SJCRH30 (cell line): ENCODE measurements at places on chromosomes 13 and 19.

DNA sequence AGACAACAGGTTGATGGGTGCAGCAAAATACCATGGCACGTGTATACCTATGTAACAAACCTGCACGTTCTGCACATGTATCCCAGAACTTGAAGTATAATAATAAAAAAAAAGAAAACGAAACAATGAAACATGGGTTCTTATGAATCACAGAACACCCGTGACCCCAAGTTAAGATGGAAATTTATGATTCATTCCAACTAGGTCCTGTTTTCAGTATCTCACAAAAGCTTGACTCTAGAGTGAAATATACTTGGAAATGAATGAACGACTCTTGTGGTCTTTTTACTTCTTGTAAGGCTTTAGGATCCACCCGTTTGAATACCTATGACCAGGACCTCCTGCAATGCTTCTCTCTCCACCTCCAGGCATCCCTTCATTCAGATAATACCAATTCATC is 3.5 kb upstream of the LILRB4 start:
- no peaks in the 10 kb centered on the region for H3K4me1 ChIP-seq
- no peaks in the 10 kb centered on the region for H3K27me3 ChIP-seq
- H3K4me3 ChIP-seq, result no peak overlapping the region

- H3K36me3 ChIP-seq, result no peaks in the 10 kb centered on the region
- H3K27ac ChIP-seq, result no peak overlapping the region
- H3K27me3 ChIP-seq, result no peaks in the 10 kb centered on the region
Observed at GRCh38 chr19:18743784-18744418, 47.2 kb downstream of the COMP start.

DNA sequence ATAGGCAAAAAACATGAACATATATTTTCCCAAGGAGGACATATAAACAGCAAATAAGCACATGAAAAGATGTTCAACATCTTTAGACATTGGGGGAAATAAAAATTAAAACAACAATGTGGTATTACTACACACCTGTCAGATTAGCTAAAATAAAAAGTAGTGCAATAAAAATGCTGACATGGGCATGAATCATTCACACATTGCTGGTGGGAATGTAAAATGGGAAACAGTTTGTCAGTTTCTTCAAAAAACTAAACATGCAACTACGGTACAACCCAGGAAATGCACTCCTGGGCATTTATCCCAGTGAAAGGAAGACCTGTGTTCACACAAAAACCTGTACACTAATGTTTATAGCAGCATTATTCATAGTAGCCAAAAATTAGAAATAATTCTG is 5.3 kb upstream of the SUCLA2 start:
- no peak for DNase-seq
- H3K27ac ChIP-seq, result no peak overlapping the region
- H3K27me3 ChIP-seq, result no peaks in the 10 kb centered on the region
- H3K4me1 ChIP-seq, result peaks cover 5% of the 10 kb centered on the region; the same call in 1 of the 2 replicates
- no peak overlapping the region for H3K4me3 ChIP-seq

GRCh38 chr19:17555929-17556813 is 722 bp downstream of the COLGALT1 start:
- peak; percentile 75 for DNase-seq
- no peaks in the 10 kb centered on the region for H3K27me3 ChIP-seq
- peaks cover 29% of the 10 kb centered on the region for H3K36me3 ChIP-seq
- H3K4me3 ChIP-seq, result peak overlapping the region; percentile 79
- H3K27ac ChIP-seq, result peak overlapping the region; percentile 43

DNA sequence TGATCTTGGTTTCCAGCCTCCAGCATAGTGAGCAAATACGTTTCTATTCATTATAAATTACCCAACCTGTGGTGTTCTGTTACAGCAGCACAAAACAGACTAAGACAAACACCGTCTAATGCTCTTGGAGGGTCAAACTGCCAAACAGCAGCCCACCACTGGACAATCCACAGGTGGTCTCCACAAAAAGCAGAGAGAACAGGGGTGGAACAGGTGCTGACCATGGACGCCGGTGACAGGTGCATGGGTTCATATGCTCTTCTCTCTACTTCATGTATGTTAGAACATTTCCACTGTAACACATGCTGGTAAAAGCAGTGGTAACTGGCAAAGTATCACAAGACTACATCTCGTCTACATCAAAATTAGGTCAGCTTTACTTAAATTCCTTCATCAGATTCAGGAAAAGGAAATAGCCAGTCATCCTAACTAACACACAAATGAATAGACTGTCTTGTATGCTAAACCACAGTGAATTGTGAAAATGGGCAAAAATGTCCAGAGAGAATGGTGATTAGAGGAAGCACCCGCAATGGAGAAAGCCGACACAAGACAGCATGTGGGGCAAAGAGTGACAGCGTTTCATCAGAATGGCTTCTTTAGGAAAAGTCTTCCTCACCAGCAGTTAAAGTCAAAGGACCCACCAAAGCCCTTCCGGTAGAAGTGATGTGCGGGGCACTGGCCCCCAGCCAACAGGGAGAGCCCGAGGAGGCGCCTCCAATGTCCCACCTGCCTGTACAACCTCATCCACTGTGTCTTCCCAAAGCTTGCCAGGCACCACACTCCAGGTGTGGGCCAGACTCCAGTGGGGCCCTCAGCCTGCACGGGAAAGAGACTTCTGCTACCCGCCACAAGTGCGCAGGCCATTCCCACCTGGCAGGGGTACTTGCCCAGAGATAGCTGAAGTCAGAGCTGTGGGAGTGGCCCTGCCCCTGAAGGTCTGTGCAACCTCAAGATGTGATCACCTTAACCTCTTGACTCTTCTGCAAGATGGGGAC is 6.5 kb downstream of the CARS2 start:
- H3K36me3 ChIP-seq, result peaks cover 15% of the 10 kb centered on the region
- no peak for DNase-seq
- H3K4me1 ChIP-seq, result no peaks in the 10 kb centered on the region
- H3K27ac ChIP-seq, result no peak overlapping the region
- no peak overlapping the region for H3K4me3 ChIP-seq
- H3K27me3 ChIP-seq, result no peaks in the 10 kb centered on the region

- no peaks in the 10 kb centered on the region for H3K27me3 ChIP-seq
- H3K36me3 ChIP-seq, result peaks cover 2% of the 10 kb centered on the region
- H3K4me3 ChIP-seq, result no peak overlapping the region
Observed at GRCh38 chr19:11552666-11553372, 6.2 kb downstream of the ELOF1 start.

- no peaks in the 10 kb centered on the region for H3K27me3 ChIP-seq
- peak; percentile 84 for DNase-seq
- peaks cover 20% of the 10 kb centered on the region for H3K36me3 ChIP-seq
Observed at GRCh38 chr19:51926784-51927741, at the start of gene ZNF613. Gene ZNF613, plus strand, starts transcription at chr19:51927472. Its CDS starts 8,749 bp downstream, at chr19:51936221.

DNA sequence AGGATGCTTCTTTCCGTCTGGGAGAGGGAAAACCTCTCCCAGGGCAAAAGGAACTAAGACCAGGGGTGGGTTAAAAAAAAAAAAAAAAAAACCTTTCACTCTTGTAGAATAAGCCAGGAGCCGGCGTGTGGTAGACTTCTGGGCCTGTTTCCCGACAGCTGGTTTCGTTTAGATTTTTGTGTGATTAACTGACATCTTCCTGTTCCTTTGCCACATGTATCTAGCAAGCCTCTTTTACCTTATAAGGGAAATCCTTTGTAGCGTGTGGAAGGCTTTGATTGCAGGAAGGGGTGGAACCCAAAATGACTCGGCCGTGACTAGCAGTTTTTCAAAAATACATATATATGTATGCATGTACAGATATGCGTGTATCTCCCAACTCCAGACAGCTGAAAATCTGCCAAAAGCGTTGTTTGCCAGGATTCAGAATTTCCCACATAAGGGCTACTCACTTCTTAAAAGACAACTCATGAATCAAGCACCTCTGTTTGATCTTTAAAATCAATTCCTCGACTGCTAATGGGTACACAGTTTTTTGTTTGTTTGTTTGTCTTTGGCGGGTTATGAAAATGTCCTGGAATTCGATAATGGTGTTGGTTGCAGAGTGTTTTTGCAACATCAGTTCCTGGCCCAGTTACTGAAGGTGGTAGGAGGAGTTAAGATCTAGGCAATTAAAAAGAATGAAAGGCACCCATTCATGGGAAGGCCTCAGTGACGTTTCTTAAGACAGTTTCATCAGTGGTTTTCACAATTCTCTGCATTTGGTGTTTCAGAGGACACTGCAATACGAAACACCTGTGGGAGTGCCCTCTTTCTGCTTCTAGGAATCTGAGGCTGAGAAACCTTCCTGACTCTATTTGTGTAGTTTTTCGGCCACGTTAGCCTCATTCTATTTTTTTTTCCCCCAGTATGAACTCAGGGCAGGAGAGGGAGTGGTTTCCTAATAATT is 2.7 kb downstream of the TPM4 start:
- peak overlapping the region; percentile 91 for H3K27ac ChIP-seq
- no peaks in the 10 kb centered on the region for H3K27me3 ChIP-seq
- peak overlapping the region; percentile 83 for H3K4me3 ChIP-seq
- peak; percentile 93 for DNase-seq
- peaks cover 6% of the 10 kb centered on the region for H3K4me1 ChIP-seq

GRCh38 chr13:95233026-95233635 is 68.1 kb downstream of the ABCC4 start:
- H3K4me3 ChIP-seq, result no peak overlapping the region
- H3K4me1 ChIP-seq, result no peaks in the 10 kb centered on the region
- H3K36me3 ChIP-seq, result peaks cover 4% of the 10 kb centered on the region
- H3K27ac ChIP-seq, result no peak overlapping the region

GRCh38 chr13:113046883-113047244 is 58.7 kb upstream of the F7 start:
- H3K4me1 ChIP-seq, result no peaks in the 10 kb centered on the region
- no peaks in the 10 kb centered on the region for H3K27me3 ChIP-seq
- DNase-seq, result no peak
- H3K36me3 ChIP-seq, result no peaks in the 10 kb centered on the region
- H3K27ac ChIP-seq, result no peak overlapping the region
- no peak overlapping the region for H3K4me3 ChIP-seq

- H3K27ac ChIP-seq, result no peak overlapping the region
- H3K4me3 ChIP-seq, result no peak overlapping the region
- DNase-seq, result no peak
- no peaks in the 10 kb centered on the region for H3K4me1 ChIP-seq
- no peaks in the 10 kb centered on the region for H3K36me3 ChIP-seq
- H3K27me3 ChIP-seq, result no peaks in the 10 kb centered on the region
Observed at GRCh38 chr13:71408416-71408815, 458.6 kb downstream of the DACH1 start.

DNA sequence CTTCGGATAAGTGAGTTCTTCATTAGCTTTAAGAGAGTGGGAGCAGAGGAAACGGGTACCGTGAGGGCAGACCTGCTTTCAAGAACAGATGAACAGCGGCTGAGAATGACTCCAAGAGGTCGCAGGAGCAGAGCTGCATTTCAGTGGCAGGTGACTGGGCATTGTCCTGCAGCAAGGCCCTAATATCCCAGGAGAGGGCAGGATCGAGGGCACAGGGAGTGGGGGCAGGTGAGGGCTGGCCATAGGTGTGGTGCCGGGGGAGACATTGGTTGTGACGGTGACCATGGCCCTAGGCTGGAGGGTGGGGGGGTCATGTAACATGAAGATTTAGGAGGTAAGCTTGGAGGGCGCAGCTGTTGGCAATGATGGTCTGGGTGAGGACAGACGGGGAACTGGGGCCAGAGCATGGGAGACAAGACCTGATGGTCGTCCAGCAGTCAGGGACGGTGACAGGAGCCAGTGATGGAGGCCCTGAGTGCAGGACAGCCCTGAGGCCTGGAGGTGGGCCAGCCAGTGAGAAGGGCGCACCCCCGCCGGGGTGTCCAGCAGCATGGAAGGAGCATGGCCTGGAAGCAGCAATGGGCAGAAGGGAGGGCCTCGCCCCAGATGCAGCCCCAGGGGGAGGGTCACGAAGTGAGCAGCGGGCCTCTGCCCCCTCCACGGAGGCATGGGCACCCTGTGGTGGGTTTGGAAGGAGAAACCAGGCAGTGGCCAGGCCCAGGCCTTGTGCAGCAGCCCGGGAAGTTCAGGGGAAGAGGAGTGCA is 29.2 kb upstream of the LAMP1 start:
- no peak overlapping the region for H3K4me3 ChIP-seq
- no peaks in the 10 kb centered on the region for H3K27me3 ChIP-seq
- H3K27ac ChIP-seq, result no peak overlapping the region
- no peak for DNase-seq
- no peaks in the 10 kb centered on the region for H3K4me1 ChIP-seq

- H3K27me3 ChIP-seq, result no peaks in the 10 kb centered on the region
- H3K36me3 ChIP-seq, result no peaks in the 10 kb centered on the region
- H3K4me3 ChIP-seq, result peak overlapping the region; percentile 59
- H3K27ac ChIP-seq, result no peak overlapping the region
Observed at GRCh38 chr19:46660008-46660517, 919 bp downstream of the DACT3 start.

- no peaks in the 10 kb centered on the region for H3K36me3 ChIP-seq
- DNase-seq, result no peak
- no peaks in the 10 kb centered on the region for H3K4me1 ChIP-seq
- H3K27me3 ChIP-seq, result no peaks in the 10 kb centered on the region
- H3K4me3 ChIP-seq, result no peak overlapping the region
- H3K27ac ChIP-seq, result no peak overlapping the region
Observed at GRCh38 chr13:88136098-88136790, 465.1 kb downstream of the SLITRK5 start.

GRCh38 chr13:22173610-22174009 is 502.7 kb downstream of the FGF9 start:
- H3K27me3 ChIP-seq, result peaks cover 3% of the 10 kb centered on the region; the same call in 1 of the 2 replicates
- no peak overlapping the region for H3K27ac ChIP-seq
- H3K4me1 ChIP-seq, result peaks cover 12% of the 10 kb centered on the region
- H3K36me3 ChIP-seq, result no peaks in the 10 kb centered on the region
- DNase-seq, result no peak

- H3K27me3 ChIP-seq, result no peaks in the 10 kb centered on the region
- no peaks in the 10 kb centered on the region for H3K4me1 ChIP-seq
- peaks cover 33% of the 10 kb centered on the region for H3K36me3 ChIP-seq
- DNase-seq, result no peak
Observed at GRCh38 chr19:17296273-17296672, 7.0 kb downstream of the ABHD8 start.

- H3K4me3 ChIP-seq, result no peak overlapping the region
- 0 out of 2 replicates have a peak, but pooled peaks cover 2% of the 10 kb centered on the region for H3K27me3 ChIP-seq
- H3K36me3 ChIP-seq, result no peaks in the 10 kb centered on the region
- no peak for DNase-seq
Observed at GRCh38 chr19:6590258-6590826, 608 bp downstream of the CD70 start.

GRCh38 chr19:2034729-2035589 is 16.1 kb downstream of the MKNK2 start:
- H3K4me3 ChIP-seq, result no peak overlapping the region
- H3K4me1 ChIP-seq, result peaks cover 7% of the 10 kb centered on the region; the same call in 1 of the 2 replicates
- no peaks in the 10 kb centered on the region for H3K27me3 ChIP-seq
- DNase-seq, result peak; percentile 60
